ENCODE measurements at places on chromosomes 2 and 18. TPM values are rescaled to one million over a fixed set of nuclear protein-coding genes. Genes with fewer than 3 reads are reported as not detected.

The GPR45 gene
- total RNA-seq = 1.8 TPM

The TRAF3IP1 gene
- total RNA-seq = 18.5 TPM

The FARP2 gene
- 40.6 TPM for total RNA-seq

The SLC19A3 gene
- 3.9 TPM for total RNA-seq

The ADCYAP1 gene
- 18.5 TPM for total RNA-seq

The RESP18 gene
- total RNA-seq = 1.8 TPM

The CCDC148 gene
- total RNA-seq = 26.3 TPM

The GLI2 gene
- 1.2 TPM for total RNA-seq

The INHBB gene
- total RNA-seq = 11.3 TPM

The IL36G gene
- total RNA-seq = not detected

The FER1L5 gene
- total RNA-seq = 0.69 TPM

The L3MBTL4 gene
- 19.8 TPM for total RNA-seq

The TACR1 gene
- total RNA-seq = 7.4 TPM

The AGXT gene
- total RNA-seq = not detected

The IL1B gene
- 1.2 TPM for total RNA-seq

The IL36RN gene
- total RNA-seq = not detected

The DPP4 gene
- 0.46 TPM for total RNA-seq

The KHK gene
- 8.8 TPM for total RNA-seq

The SERPINE2 gene
- total RNA-seq = 73.6 TPM

The EVX2 gene
- total RNA-seq = not detected

The SOWAHC gene
- 27.7 TPM for total RNA-seq

The COMMD1 gene
- total RNA-seq = 51.9 TPM

The BOLL gene
- total RNA-seq = 1.4 TPM

The OR6B3 gene
- not detected for total RNA-seq

The SNTG2 gene
- 4.2 TPM for total RNA-seq

The GPR35 gene
- total RNA-seq = 0.46 TPM

All from diencephalon (tissue), 1 donor.